Activated CD4-positive, alpha-beta T cell treated with anti-CD3 and anti-CD28 coated beads, Interleukin-2, Interleukin-4, amounts not matched to agents 100 ng/mL and 50 ng/mL, durations not matched to agents 16 hours and 8 hours (primary cell): ENCODE measurements at places on chromosomes 11 and 22.

GRCh38 chr11:130206141-130206540 lies 46.6 kb downstream of the ST14 start:
- DNase-seq: no peak

- DNase-seq: no peak
Measured at GRCh38 chr22:22093743-22094142, 111.2 kb upstream of the TOP3B start.

- DNase-seq: no peak
Measured at GRCh38 chr11:75024764-75025211, 36.1 kb downstream of the NEU3 start.

DNA sequence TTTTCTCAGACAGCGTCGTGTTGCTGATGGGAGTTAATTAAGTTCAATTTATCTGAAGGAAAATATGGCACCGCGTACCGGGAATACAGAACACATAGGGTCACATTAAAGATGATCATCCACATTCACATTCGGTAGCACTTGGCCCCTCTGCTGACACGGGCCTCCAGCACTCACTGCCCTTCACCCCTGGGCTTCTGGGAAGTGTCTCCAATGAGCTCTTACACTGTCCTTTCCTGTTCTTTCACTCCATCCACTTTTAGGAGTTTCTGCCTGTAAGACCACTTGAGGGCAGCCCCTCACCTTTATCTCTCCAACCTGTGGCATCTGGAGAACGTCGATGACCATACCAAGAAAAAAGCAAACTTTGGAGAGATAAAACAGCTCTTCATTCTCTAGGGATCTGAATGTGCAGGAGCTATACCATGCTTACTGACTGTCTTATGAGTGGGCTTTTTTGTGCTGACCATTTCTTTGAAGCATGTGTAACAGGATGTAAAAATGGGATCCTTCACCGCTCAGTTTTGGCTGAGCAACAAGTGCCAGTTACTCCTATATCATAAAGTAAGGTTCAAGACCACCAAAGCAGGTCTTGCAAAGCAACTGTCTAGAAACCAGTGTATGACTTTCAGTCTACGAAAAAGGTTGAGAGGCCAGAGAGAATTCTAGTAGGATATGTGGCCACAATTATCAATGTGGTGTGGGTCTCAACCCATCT lies 1.1 kb upstream of the SERGEF start:
- no peak for DNase-seq

DNA sequence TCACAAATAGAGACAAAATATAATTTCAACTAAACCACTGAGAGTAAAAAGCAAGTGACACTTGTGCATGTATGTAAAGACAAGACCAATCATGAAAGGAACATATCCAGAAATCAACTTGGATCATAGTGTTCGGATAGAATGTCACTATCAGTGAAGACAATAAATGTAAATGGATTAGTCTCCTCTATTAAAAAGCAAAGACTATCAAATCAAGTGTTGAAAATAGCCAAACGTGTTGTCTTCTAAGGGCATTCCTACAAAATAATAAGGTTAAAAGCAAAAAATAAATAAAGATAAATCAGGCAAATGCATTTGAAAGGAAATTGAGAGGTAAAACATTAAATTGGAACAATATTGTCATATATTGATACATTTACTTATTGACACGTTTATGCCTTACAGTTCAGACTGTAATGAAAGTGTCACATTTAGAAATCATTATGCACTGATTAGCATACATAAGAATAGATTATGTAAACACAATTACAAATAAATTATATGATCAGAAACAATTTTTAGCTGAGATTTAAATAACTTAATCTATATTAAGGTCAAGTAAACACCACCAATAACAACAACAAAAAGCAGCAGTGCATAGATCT lies 1100.1 kb downstream of the BRD1 start:
- DNase-seq: no peak

DNA sequence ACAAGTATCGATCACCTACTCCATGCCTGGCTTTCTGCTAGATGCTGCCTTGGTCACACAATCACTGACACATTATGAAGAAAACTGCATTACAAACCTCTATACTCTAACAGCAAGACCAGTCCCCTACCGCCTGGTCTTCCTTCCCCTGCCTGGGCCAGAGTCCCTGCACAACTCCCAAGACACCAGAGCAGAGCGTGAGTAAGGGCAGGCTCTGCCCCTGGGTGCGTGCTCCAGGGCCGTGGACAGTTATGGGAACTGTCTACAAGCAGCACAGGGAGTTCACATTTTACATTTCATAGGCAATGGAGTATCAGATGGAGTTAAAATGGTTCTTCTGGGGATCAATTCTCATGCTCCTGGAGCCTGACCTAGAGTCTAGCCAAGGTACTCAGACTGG lies 6.5 kb downstream of the FZD4 start:
- DNase-seq: no peak

DNA sequence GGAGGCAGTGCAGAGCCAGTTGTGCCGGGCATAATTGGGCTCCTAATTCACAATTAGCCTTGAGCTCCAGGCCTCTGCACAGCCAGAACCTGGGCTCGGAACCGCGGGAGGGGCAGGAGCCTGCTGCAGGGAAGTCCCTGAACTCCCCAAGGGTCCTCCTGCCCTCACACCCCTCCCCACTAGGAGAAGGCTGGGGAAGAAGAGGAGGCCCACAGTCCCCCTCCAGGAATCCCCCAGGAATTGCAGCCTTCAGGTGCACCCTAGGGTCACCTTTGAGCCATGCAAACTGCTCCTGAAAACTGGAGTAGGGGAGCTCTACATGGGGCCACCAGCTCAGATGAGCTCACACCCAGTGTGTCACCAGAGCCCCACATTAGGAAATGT lies 93.8 kb upstream of the LMO1 start:
- DNase-seq: no peak

DNA sequence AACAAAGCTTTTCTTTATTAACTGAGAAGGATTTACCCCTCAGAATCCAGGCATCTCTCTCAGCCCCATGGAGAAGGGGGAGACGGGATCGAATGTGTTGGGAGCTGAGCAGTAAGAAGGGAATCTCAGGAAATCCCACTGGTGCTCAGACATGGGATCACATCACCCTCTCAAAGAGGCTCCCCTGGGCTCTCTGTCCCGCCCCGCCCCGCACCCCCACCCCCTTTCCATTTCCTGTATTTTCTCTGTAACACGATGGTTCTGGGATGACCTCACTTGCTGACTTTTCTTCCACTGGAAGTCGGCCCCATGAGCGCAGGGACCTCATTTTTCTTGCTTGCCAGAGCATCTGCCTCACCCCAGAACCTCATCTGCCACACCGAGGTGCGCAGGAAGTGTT lies 100.0 kb downstream of the RPS6KA4 start:
- no peak for DNase-seq

GRCh38 chr11:120108154-120108784 lies 29.6 kb downstream of the TRIM29 start:
- peak; percentile 62 for DNase-seq

DNA sequence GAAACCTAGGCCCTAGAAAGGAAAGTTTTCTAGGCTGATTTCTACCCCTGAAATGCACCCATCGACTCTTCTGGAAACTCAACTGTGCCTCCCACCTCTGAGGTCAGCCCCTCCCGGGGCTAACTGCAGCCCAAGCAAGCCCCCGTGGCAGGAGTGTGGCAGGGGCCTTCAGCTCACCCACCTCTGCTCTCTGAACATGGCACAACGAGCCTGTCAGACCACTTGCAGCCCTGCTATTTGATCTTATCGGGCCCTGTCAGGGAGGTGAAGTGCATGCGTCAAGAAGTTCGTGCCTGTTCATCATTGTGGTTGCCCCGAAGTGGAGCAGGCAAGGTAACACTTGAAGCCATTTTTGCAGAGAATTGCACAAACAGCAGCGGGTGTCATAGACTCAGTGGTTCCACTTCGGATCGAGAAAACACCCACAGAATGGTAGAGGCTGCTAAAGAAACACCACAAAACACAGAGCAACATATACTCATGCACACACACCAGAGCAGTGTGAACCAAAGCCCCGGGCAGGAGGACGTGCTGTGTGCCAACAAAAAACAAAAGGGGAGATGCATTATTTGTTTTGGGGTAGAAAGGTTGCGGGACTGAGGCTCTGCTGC lies 262.7 kb downstream of the ETS1 start:
- peak; percentile 87 for DNase-seq

GRCh38 chr11:128465946-128466705 lies 121.2 kb downstream of the ETS1 start:
- DNase-seq: no peak

DNA sequence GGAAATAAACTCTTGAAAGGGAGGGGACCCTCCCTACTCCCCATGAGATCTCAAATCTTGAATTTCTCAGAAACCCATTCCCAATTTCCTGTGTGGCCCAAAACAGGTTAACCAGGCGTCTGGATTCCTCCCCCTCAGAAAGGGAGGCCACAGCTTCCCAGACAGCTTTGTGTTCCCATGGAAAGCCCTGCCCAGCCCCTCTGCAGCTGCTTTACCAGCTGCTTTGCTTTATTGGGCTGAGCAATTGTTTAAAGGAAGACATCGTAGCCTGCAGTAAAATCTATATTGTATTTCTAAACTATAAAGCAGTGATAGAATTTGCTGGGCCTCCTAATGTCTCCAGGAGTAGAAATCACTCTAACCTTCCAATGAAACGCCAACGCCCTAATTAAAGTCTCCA lies 97.4 kb downstream of the CHST1 start:
- no peak for DNase-seq

DNA sequence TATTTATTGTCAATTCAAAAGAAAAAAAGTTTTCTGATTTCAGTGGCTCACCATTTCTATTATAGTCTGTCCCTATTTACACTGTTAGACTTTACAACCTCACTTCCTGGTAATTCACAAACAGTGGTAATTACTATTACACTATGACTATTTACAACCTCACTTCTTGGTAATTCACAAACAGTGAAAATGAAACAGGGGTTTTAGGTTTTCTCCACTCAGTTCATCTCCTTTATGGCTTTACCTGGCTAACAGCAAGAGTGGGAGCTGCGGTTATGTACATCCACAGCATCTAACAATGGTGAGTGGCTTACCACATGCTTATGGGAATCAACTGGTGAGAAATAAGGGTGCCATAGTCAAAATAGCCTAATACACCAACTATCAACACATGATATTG lies 166.4 kb downstream of the CASP12 start:
- DNase-seq: peak; percentile 68

DNA sequence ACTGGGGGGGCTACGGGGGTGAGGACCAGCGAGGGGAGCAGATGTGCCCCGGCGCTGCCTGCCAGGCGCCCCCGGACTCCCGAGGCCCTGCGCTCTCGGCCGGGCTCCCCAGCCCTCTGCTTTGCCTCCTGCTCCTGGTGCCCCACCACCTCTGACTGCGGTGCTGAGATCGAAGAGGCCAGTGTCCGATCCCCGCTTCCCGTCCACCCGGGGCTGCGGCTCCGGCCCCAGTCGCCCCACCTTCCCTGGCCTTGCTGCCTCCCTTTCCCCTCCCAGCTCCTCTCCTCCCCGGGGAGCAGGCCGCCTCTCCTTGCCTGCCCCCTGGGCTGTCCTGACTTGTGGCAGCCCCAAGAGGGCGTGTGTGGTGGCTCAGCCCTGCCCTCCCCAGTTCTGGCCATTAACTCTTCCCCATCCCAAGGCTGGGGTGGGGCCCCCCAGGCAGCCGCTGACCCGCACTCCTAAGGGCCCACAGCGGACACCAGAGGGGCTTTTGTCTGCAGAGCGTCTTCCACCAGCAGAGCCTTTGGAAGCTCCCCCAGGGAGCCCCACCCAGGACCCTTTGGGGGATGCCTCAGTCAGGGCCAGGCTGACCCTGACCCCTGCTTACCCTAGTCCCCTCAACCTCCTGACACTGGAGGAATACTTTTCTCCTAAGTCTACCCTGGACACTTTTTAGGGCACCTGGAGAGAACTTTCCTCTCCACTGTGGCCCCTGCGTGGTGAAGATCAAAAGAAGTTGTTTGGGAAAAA lies 16.6 kb downstream of the RTN4RL2 start:
- DNase-seq: no peak

DNA sequence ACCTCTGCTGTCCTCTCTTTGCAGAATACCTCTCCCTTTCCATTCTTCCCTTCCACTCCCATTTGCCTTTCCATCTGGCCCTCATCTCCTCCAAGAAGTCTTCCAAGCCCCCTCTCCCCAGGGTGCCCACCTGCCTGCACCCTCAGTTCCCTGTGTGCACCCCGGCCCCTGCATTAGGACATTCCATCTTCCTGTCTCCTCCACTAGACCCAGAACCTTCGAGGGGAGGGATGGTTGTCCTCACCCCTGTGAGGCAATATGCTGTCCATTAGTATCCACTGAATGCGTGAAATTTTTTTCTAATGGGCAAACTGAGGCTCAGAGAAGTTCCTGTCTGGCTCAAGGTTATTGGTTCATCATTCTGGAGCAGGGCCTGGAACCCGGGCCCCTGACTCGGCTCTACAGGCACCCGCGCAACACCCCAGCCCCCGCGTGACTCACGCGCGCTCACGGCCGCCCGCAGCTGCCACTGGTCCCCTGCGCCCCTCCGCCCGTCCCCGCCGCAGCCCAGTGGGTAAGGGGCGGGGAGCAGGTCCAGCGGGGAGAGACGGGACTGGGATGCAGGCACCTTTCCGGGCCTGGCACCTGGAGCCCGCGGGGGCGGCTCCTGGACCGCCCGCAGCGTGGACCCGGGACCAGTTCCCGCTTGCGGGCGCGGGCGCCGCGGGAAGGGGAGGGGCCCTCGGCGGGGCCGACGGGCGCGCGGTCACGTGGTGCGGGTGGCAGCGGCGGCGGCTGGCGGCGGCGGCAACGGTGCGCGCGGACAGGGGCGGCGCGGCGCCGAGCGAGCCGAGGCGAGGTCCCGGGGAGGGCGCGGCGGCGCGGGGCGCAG lies 7.0 kb downstream of the SEPTIN3 start:
- DNase-seq: peak; percentile 20

DNA sequence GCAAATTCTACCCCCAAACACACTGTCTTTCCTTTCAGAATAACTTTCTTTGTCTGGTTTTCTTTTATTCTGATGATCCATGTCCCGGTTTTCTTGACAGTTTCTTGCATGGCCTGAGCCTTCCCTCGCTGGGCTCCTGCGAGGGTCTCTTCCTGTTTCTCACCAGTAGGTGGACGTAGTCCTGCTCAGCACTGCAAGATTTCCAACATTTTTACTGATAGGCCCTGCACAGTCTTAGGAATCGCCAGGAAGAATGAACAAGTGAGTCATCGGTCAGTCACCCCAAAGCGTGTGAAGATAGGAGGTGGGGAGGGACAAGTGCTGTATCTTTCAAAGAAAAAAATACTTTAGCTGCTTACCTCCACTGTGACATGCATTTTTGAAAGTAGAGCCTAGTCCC lies 16.9 kb upstream of the KIRREL3 start:
- DNase-seq: no peak

DNA sequence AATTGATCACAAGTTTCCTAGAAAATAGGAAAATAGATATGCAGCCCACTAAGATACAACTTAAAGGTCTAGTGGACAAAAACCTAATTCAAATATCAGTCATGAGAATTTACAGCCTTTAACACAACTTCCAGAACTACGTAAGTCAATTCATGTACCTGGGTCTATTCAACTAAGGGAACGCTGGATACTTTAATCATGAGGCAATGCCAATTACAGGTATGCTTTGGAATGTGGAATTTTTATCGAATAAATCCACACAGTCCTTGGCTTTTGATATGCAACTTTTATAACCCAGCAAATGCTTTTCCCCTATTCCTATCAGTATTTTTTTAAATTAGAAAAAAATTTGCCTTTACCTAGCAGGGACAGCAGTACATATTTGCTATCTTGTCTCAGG lies 289.5 kb upstream of the FAT3 start:
- DNase-seq: no peak
